Stimulated activated CD8-positive, alpha-beta memory T cell treated with anti-CD3 and anti-CD28 coated beads, Interleukin-4, amount 100 ng/mL, for 48 hours (primary cell): ENCODE measurements at places on chromosomes 7 and 10.
A peak's percentile ranks its signal among the peaks of the same experiment; 100 is the strongest.

DNA sequence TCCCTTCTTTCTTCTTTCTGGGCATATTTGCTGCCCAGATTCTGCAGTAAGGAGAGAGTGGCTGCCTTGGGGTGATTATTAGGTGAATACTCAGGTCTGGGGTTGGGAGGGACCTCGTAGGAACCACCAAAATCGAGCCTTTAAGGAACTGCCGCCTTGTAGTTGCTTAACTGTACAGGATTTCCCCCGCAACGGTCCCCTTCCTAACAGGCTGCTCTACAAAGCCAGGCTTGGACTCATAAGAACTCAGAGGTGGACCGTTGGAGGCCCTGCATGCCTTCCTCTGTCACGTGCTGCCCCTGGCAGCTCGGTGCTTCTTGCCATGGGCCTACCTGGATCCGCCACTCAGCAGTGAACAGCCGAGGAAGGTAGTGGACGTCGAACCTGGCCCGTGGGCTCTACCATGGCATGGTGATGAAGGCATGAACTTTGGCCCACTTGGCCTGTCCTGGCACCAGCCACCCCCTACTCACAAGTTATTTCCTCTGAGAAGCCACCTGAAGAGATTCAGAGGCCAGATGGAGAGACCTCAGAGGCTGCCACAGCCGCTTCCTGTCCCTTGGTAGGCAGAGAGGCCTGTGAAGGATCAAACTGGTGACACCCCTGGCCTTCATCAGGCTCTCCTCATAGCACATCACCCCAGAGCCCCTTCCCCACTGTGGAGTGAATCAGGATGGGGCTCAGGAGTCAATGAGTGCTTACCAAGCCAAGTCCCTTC lies 54.6 kb downstream of the NOD1 start:
- no peak for DNase-seq

GRCh38 chr10:70510453-70510852 lies 31.9 kb downstream of the PALD1 start:
- no peak for DNase-seq

- DNase-seq, result no peak
Observed at GRCh38 chr10:44153918-44154670, 230.8 kb downstream of the CXCL12 start.

DNA sequence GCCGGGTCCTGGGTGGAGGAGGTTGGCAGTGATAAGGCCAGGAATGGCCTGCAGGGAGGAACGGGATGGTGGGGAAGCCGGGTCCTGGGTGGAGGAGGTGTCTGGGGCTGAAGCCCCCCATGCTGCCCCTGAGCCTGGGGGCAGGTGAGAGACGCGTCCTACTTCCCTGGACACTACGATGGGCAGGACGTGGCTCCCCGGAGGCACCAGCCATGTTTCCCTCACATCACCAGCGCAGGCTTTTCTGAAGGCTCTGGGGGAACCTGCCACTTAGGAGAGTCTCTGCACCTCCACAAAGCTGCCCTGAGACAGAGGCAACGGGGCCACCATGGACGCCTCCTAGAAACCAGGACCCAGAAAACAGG lies 324.8 kb downstream of the DNAJB6 start:
- DNase-seq, result no peak

DNA sequence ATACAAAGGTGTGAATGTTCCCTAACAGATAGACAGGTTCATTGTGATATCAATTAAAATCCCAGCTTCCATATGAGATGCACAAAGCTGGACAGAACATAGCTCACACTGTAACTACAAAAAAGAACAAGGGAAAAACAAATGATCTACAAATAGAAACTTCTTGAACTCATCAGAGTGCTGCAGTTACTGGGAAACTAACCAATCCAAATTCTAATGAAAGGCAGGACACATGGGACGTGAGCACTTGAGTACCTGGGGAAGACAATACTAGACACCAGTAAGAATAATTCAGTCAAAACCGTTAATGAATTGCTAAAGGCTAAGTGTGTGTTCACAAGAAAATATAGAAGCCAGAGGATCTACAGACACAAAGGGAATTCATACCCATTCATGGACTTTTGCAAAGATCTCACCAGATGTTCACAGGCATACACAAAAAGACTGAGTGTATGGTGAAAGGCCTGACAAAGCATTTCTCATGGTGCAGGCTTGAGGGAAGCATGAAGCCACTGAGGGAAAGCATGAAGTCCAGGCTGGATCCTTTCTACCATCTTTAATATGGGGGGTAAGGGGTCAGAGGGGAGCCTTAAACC lies 7.8 kb upstream of the GPR22 start:
- no peak for DNase-seq

DNA sequence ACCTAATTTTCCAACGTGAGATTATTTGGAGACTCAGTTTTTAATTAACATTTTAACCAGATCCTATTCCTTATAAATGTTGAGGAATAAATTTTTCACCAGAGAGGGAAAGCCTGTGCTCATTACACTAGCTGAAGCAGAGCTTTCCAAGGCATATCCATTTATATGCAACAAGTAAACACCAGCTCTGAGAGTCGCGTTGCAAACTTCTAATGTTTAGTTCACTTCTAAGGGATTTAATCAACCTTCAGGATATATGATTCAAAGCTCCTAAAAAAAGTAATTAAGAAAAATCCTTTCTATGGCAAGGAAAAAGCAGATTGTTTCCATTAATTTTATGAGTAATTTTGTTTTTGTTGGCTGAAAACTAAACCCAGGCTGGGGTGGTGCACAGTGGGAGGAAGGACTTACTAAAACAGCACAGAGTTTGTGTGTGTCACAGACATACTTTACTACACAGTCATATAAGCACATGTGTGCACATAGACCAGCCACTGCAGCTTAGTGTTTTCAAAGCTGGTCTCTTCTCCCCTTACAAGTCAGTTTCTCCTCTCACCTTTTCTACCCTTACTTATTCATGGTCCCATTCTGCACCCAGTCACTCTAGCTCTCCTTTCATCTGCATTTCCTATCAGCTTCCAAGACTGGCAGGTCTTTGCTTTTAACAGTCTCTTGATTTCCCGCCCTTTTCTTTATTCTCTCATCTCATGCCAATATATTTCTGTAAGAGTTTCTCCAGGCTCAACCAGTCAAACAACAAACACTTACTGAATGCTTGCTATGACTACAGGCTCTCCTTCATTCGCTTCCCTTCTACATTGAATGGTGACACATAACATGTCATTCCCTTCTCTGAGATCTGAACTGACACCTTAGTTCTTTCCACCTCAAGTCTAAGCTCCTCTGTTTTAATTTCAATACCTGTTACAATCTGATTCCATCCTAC lies 81.1 kb upstream of the FZD1 start:
- no peak for DNase-seq

- DNase-seq, result no peak
Observed at GRCh38 chr10:49769692-49770091, 7.6 kb upstream of the OGDHL start.

DNA sequence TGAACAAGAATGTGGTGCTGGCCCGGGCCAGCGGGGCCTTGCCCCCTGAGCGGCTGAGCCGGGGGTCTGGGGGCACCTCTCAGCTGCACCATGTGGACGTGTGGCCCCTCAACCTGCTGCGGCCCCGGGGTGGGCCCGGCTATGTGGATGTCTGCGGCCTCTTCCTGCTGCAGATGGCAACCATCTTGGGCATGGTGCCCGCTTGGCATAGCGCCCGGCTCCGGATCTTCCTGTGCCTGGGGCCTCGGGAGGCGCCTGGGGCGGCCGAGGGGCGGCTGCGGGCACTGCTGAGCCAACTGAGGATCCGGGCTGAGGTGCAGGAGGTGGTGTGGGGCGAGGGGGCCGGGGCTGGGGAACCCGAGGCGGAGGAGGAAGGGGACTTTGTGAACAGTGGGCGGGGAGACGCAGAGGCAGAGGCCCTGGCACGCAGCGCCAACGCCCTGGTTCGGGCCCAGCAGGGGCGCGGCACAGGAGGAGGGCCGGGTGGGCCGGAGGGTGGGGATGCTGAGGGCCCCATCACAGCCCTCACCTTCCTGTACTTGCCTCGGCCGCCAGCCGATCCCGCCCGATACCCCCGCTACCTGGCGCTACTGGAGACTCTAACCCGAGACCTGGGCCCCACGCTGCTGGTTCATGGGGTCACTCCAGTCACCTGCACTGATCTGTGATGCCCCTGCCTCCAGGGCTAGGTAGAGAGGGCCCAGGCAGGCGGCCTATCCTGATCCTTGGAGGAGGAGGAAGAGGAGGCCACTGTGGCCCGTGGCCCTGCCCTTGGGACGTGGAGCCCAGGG lies 1.1 kb upstream of the TRIP6 start:
- peak; percentile 59 for DNase-seq

DNA sequence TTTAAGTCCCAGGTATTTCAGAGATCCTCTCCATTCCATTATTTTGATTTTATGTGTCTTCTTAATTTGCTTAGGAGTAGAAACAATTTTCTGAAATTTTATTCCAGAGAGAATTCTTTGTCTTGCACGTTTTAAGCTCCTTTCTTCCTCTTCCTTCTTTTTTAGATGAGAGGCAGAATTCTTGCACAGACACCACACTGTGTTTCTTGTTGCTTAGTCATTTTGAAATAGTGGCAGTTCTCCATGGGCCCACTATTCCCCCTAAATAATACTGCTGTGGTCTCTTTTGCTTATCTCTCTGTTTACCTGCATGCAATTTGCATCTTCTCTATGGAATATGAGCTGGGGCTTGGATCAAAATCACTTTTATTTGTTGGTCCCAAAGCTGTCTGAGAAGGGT lies 54.3 kb upstream of the WAC start:
- no peak for DNase-seq

GRCh38 chr10:72085166-72085565 lies 3.2 kb downstream of the SPOCK2 start:
- DNase-seq, result no peak

- DNase-seq, result no peak
Observed at GRCh38 chr10:49609006-49609282, 1.2 kb upstream of the SLC18A3 start.

- no peak for DNase-seq
Observed at GRCh38 chr7:137403353-137403695, 59.8 kb upstream of the PTN start.

DNA sequence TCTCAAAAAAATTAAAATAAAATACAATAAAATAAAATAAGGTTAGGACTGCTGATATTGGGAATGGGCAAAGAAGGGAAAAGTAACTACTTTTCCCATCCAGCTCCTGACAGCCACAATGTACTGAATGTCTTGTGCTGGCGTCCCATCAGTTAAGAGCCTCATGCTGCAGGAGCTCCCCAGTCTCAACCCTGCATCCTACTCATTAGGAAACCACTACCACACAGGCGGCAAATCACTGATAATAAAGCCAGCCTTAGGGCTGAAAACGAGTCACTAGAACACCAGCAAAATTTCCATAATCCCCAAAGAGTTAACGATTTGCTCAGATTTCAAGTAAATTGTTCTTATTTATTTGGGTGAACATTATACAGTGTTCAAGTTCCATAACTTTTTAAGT lies 4.3 kb downstream of the YWHAG start:
- DNase-seq, result no peak

DNA sequence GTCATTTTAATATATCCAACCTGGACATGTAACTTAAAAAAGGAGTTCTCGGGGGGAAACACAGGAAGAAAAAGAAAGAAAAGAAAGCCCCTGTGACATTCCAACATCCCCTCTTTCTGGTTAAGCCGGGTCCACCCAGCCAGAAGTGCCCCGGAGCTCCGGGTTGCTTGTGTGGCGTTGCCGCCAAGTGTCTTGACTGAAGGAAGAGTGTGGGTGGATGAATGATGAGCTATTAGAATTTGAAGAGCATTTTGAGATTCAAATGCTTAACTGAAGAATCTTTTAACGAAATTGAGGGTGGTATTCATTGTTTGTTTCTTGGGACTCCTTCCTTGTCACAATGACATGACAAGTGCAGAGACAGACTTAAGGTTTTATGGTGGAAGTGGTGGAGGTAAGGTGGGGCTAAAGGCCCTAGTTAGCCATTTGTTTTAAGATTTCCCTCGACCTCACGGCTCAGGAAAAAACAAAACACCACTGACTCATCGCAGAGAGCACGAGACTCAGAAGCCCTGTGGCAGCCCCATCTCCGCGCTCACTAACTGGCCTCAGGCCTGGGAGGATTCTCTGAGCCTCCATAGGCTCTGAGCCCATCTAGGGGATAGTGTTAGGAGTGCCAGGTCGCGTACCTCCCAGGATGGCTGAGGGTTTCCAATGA lies 1.8 kb upstream of the GLI3 start:
- DNase-seq, result no peak

DNA sequence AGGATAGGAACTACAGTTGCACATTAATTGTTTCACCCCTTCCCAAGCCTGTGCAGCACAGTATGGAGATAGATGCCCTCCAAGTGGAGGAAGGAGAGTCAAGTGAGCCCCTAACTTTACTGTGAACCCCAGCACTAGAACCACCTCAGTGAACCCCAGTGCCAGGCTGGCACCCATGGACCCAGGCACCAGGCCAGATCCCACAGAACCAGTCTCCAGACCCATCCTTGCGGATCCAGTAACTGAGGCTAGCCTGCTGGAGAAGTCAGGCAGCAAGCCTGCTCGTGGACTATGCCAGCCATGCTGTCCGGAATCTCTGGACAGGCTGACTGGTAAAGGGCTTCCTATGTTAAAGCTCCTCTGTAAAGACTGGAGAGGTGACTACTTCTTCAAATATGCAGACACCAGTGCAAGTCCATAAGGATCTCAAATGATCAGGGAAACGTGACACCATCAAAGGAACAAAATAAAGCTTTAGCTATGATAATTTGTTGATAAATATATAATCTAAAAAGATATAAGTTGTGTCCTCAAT lies 27.7 kb downstream of the SHOC2 start:
- DNase-seq, result no peak

DNA sequence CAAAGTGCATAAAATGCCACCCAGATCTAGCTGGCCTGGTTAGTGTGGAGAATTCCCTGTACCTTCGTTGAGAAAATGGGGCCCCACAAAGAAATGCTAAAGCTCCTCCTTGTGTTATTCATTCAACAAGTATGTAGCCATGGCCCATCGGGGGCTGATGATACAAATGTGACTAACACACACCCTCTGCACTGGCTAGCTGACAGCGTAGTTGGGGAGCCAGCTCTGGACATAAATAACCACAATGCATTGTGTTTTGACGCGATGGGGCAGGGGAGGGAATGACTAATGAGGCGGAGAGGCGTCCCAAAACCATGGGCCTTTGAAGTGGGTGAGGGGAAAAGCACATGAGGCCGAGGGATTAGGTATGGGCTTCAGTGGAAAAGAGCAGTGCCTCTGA lies 28.2 kb upstream of the ASL start:
- no peak for DNase-seq

DNA sequence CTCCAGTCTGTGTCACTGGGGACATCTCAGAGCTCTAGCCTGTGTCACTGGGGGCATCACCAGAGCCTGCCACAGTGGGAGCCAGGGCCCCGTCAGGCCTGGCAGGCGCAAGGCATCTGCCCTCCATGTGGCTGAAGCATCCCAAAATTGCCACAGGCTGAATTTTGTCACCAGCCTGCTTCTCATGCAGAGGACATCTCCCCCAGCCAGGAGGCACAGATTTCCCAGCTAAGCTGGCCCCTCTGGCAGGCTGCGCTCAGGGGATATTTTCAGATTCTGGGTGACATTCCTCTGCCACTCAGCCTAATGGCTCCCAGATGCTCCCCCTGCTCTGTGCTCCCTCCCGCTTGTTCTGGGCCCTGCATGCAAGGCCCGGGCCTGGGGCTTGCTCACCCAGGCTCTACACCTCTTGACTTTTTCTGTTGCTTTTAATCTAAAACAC lies 64.6 kb downstream of the COL13A1 start:
- DNase-seq, result no peak
